Globus pallidus (tissue), 1 donor: ENCODE measurements at places on chromosomes 2 and 18.

- no peak for DNase-seq
Measured at GRCh38 chr2:216109962-216110614, 940 bp downstream of the XRCC5 start.

GRCh38 chr2:168910330-168910729 lies 9.2 kb downstream of the G6PC2 start:
- no peak for DNase-seq

GRCh38 chr18:63079114-63079513 lies 240.5 kb downstream of the BCL2 start:
- peak; percentile 11 for DNase-seq

- DNase-seq = no peak
Measured at GRCh38 chr2:127015106-127015910, 91.6 kb downstream of the BIN1 start.

DNA sequence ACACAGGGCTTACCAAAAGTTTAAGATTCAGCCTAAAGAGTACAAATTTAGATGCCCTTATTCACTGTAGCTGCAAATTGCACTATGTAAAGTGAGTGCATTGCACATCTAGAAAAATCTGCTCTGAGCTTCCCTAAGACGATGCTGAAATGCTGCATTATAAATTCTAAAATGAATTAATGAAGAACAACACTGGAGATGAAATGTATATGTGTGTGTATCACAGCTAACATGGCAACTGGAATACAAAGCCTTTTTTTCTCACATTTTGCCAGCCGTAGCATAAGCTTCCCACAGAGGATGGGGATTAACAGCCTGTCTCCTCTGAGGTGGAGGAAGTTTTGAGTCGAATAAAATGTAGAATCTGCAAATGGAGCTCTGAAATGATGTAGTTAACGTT lies 338.3 kb upstream of the ZEB2 start:
- no peak for DNase-seq
